A549 treated with ZK216348 at 1 μM for 4 hours (cell line): ENCODE measurements at places on chromosomes 7 and 10. TPM values are rescaled to one million over a fixed set of nuclear protein-coding genes. Genes with fewer than 3 reads are reported as not detected.

The NSMCE4A gene
- 58.5 to 64.4 TPM (median 60.7 TPM) in 5 replicates for total RNA-seq

The UCMA gene
- total RNA-seq, result not detected in 5 replicates

The FANK1 gene
- total RNA-seq, result 2.6 to 3.7 TPM (median 3.2 TPM) in 5 replicates

The LRIT1 gene
- not detected in 5 replicates for total RNA-seq

The CLDN4 gene
- total RNA-seq, result 2.5 to 7.0 TPM (median 5.0 TPM) in 5 replicates

The NUB1 gene
- total RNA-seq, result 38.6 to 67.8 TPM (median 39.0 TPM) in 5 replicates
